ENCODE measurements at places on chromosomes 1 and 21.

- no peak for ATAC-seq
These were observed 500.4 kb downstream of the PTPRU start for GRCh38 chr1:29736582-29737188.

DNA sequence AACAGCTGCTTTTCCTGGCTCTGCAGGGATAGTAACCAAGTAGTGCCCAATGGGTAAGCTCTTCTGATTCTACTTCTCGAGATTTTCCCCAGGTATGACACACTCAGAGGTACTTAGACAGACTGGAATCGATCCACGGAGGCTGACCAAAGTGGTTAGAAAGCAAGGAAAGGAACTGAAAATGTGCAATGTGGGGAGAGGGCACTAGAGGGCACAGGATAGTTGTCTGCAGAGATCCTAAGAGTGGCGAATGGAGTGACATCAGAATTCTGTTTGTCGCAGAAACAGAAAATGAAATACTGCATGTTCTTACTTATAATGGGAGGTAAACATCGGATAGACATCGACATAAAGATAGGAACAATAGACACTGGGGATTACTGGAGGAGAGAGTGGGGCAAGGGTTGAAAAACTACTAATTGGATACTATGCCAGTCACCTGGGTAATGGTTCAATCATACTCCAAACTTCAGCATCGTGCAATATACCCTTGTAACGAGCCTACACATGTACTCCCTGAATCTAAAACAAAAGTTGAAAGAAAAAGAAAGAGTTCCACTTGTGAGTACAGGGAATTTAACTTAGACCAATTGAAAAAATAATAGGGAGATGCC is 23.3 kb downstream of the CYP2J2 start:
- ATAC-seq, result peak; percentile 28

- ATAC-seq, result no peak
These were observed 163.7 kb upstream of the POU3F1 start for GRCh38 chr1:38210021-38210894.

DNA sequence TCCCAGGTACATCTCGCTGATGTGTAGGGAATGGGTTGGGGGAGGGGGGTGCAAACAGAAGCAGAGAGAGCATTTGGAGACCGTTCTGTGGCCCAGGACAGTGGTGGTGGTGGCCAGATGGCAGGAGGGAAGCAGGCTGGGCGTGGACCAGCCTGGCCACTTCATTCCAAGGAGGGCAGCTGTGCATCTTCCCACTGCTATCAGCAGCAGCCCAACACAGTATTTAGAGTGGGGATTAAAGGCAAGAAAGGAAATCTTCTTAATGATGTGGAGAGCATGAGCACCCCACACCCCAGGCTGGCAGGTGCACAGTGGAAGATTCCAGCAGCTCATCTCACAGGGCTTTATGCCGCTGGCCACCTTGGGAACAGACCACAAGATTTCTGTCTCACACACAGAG is 198.7 kb downstream of the NPHP4 start:
- ATAC-seq, result no peak

DNA sequence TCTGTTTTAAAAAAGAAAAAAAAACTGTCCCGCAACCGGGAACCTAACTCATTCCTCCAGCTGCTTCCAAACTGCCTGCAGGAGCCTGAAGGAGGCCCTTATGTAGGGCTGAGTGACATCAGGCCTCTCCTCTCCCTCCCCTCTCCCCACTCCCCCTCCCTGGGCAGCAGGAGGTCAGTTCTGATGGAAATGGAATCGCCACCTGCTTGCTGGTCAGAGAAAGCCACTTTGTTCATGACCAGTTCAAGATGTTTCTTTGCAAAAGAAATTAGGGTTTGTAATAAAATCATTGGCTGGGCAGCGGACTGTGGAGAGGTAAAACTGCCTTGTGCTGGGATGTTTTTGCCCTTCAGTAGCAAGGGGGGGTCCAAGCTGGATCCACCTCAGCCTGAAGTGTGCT is at the start of gene MAP1LC3C:
TSS of gene MAP1LC3C (minus strand) at position 73 of the 400 bp plus-strand sequence. CDS start 90 bp downstream, outside the sequence.
- no peak for ATAC-seq

DNA sequence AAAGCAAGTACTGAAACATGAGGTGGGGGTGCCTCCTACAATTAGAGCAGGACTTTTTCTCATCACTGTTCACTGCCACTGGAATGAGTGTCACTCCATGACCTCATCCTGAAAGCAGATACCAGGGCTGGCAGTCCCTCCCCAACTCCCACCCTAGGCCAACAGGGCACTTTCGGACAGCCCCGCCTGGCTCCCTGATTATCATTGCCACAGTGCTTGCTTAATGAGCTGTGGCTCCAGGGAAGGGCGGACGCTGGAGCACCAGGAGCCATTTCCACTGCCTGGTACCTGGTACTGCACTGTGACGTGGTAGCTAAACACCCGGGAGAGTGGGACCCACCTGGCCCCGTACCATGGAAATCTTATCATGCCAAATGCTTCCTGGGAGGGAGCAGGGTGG is 22.3 kb downstream of the SLC9A1 start:
- no peak for ATAC-seq

GRCh38 chr1:232978815-232979214 is 28.4 kb downstream of the NTPCR start:
- ATAC-seq, result peak; percentile 54

- no peak for ATAC-seq
These were observed 46.4 kb downstream of the CACHD1 start for GRCh38 chr1:64516301-64516700.

DNA sequence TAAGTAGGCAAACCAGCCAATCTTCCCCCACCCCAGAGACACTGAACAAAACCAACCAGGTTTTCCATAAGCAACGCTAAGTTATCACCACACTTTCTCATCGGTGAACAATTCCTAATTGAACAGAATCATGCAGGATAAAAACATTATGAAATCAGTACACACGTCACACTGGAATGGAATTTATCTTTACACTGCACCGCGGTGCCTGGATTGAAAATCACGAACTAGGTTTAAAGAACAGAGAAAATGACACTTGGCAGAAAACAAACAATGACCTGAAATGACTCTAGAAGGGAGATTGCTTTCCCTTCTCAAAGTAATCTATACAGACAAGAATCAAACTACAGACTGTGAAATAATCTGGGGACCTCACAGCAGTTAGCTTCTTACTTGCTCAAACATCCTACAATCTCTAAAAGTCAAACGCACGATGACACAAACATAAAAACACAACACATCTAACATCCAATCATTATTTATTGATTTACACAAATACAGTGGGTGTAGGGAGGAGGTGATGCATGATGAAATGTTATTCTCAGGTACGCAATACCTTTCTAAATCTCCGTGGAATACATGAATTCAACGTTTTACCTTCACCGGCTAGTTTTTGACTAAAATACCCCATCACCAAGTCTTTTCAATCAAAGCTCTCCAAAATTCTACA is 1.9 kb downstream of the EIF4G3 start:
- no peak for ATAC-seq

DNA sequence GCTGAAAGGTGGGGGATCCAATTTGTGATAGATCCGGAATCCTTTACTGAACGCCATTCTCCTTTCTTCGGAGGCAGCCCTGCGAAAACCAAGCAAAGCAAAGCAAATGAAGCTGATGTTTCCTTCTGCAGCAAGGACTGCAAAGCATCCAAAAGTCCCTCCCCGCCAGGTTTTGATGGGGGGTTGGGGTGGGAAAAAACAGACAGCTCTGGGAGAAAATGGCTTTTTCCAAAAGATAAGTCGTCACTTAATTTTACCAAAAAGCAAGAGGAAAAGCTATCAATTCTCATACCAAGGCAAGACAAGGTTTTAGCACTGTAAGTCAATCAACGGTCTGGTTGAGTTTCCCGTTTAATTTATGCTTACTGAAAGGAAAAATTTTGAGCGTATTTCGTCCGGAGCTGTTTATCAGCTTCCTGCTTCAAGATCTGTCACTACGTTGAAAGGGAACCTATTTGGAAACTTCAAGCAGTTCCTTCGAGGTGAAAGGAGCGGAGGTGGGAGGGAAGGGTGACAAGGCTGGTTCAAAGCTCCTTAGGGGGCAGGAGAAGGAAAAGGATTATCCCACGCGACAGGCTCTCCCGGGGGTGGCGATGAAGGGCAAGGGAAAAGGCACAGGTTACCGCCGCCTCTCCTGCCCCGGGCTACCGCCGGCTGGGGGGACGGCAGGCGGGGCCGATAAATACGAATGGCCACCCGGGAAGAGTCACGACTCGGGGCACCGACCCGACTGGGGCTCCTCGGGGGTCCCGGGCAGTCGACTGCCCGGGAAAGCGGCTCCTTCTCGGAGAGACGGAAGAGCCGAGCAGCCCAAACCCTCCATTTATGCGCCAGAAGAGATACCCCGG is 750 bp downstream of the SYNJ1 start:
- peak; percentile 7 for ATAC-seq

DNA sequence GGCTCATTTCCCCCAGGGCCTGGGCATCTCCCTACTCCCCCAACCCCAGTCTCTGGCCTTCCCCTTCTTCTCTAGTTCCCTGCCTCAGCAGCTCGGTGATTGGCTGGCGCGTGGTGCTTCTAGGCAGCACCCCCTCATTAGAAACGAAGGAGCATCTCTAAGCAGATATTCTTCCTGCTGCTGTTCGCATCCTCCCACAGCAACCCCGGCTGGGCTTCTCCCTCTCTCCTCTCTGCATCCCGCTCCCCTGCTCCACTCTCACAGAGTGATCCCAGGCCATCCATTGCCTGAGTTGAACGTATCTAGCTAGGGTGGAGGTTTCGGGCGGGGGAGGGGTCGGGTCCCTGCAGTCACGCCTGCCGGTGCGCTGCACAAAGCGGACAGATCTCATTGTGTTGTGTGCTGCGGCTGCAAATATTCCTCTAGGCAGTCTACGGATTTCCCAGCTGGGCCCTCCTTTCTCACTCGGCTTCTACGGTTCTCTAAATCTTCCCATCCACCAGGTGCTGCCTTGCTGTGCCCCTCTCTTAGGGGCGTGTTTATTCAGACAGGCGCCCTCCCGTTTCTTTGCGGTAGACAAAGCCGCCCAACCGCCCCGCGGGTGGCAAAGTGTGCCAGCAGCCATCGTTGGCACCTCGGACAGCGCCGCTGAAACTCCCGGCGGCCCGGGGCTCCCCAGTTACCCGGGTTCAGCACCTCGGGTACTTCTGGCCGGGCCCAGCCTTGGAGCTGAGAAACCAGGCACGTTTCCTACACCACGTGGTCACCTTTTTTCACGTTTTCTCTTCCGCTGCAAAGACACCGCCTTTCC is 2.2 kb downstream of the CACNA1E start:
- ATAC-seq, result no peak

DNA sequence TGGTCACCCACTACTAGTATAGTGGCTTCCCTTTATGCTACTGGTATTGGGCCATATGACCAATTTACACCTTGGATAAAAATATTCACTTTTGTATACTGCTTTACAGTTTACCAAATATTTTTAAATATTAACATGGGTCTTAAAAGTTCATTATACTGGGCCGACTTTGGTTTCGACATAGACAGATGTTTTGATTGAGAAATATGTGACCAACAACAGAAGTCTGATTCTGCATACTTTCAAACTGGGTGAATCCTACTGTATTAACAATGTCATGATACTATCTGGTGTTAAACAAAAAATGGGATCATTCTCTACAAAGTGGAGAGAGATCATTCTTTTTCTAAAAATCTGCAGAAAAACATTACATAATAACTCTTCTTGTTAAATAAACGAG is 134.8 kb downstream of the AKT3 start:
- no peak for ATAC-seq

- ATAC-seq, result no peak
These were observed 507.2 kb downstream of the LTN1 start for GRCh38 chr21:28485301-28486022.

- no peak for ATAC-seq
These were observed 30.1 kb downstream of the RGS5 start for GRCh38 chr1:163172596-163172995.

GRCh38 chr1:210446479-210446878 is 117.8 kb downstream of the HHAT start:
- peak; percentile 100 for ATAC-seq

DNA sequence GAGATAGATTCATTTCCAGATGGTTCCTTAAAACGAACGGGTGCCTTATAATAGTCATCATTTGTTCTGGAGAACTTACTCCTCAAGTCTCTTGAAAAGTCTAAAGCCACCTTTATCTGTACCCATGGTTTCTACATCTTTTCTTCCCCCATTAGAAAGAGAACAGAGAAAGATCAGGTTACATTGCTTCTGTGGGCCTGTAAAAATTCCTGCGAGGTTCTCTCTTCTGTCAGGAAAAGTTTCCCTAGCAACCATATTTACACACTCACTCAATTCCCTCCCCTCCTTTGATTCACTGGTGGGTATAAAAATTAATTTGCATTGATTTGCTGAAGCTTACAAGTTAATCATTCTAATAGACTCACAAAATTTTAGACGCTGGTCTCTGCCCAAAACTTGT is 6.7 kb downstream of the PHC2 start:
- no peak for ATAC-seq

DNA sequence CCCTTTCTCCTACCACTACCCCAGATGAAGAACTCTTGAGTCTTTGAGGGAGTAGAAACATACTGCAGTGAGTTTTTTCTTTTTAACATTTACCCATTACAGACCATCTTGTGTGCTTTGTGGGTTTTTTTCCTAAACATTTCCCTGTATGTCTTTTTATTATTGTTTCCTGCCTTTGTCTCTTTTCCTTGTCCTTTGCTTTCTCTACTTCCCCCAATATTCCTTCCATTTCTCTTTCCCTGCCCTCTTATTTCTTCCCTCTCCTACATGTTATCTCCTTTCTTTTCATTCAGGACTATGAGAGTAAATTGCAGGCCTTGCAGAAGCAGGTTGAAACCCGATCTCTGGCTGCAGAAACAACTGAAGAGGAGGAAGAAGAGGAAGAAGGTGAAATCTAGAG is 79.1 kb upstream of the PGD start:
- no peak for ATAC-seq

DNA sequence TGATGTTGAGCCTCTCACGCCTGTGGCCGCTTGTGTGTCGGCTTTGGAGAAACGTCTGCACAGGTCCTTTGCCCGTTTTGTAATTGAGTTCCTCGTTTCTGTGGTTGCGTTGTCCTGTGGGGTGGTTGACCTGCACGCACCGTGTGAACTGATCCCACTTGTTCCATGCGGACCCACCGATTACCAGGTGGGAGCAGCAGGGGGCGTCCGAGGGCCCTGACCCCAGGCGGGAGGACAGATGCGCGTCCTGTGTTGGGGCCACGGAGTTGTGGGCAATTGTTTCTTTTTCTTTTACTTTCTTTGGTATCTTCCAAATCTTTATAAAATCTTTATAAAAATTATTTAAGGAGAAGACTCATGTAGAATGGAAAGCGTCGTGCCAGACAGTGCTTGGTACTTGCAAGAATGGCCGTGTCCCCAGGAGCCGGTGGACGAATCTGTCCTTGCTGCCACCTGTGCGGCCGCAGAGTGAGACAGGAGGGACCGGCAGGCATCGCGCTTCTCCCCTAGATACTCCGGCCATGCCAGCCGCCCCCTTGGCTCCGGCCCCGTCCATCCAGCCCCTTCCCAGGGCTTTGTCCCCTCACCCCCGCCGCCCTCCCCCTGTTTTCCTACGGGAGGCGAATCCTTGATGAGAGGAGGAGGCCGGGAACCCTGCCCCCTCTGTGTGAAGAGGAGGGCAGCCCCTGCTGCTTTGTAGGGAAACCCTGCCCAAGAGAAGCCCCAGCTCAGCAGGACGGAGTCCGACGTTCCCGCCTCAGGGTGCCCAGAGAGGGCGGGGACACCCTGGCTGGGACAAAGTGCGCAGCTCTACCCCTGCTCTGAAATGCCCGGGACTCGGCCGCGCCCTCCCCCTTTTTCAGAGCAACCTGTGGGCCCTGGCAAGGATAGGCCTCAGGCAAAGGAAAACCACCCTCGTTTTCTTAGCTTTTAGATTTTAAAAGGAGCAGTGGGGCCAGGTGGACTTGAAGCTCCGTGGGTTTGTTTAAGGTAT is 41.7 kb downstream of the PRKCZ start:
- peak; percentile 44 for ATAC-seq

All from activated T-helper 17 cell treated with anti-CD3 and anti-CD28 coated beads, Interleukin-2, amount 50 U/mL, for 72 hours (primary cell).